ENCODE measurements at places on chromosomes 12 and 14. TPM values are rescaled to one million over a fixed set of nuclear protein-coding genes. Genes with fewer than 3 reads are reported as not detected.

DNA sequence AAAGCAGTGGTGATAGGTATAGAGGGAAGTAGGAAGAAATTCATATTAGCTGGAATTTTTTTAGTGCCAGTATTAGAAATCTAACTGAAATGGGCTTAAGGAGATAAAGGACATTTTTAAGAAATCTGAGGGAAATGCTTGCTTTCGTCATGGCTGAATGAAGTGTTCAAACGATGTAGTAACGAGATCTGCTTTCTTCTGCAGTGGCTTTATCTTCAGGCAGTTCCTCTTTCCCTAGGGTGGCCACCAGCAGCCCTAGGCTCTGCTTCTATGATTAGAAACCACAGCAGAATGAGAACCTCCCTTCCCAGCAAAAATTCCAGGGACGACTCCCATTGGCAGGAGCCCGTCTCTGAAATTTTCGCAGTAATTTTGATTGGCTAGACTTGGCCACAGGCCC lies 163.9 kb upstream of the FRMD6 start:
- DNase-seq: no peak

- no peak for DNase-seq
Observed at GRCh38 chr14:28496364-28496763, 270.2 kb upstream of the FOXG1 start.

The NKX2-1 gene
- not detected for polyA plus RNA-seq

The FAM181A gene
- polyA plus RNA-seq: not detected

The CCDC177 gene
- not detected for polyA plus RNA-seq

All from stomach (tissue), 19 donors.